ENCODE measurements at places on chromosomes 11 and 22.
A peak's percentile ranks its signal among the peaks of the same experiment; 100 is the strongest.

DNA sequence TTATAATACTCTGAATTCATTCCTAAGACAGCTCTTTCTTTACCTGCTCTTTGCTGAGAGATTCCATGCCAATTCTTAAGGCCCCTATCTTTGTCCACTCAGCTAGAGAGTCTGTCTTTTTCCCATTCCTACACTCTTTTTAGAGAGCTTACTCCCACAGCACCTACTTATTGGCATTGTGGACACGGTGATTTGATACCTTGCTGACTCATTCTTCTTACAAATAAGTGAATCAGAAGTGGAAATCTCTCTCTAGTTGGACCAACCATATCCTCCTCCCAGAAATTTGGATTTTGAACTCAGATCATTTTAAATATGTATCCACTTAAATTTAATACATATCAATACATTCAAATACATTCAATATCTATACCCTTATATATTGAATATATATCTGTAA lies 32.5 kb upstream of the OR6M1 start:
- no peak for DNase-seq

- DNase-seq, result peak; percentile 92
Observed at GRCh38 chr11:45662665-45663485, 2.5 kb downstream of the CHST1 start.

- DNase-seq, result no peak
Observed at GRCh38 chr22:39627865-39628562, 57.5 kb downstream of the CACNA1I start.

DNA sequence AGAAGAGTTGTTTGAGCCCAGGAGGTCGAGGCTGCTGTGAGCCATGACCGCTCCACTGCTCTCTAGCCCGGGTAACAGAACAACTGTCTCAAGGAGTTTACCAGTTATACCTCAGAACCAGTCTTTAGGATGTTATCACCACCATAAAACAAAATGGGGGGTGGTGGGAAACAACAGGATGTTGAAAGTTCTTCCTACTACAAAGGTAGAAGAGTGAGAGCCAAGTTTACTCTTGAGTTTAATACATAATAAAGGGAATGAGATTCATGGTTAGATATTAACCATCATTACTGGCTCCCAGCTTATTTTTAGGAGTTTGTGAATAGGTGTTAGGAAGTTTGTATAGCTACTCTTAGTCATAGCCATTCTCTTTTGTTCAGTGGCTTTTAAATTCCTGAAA lies 78.8 kb upstream of the HORMAD2 start:
- no peak for DNase-seq

DNA sequence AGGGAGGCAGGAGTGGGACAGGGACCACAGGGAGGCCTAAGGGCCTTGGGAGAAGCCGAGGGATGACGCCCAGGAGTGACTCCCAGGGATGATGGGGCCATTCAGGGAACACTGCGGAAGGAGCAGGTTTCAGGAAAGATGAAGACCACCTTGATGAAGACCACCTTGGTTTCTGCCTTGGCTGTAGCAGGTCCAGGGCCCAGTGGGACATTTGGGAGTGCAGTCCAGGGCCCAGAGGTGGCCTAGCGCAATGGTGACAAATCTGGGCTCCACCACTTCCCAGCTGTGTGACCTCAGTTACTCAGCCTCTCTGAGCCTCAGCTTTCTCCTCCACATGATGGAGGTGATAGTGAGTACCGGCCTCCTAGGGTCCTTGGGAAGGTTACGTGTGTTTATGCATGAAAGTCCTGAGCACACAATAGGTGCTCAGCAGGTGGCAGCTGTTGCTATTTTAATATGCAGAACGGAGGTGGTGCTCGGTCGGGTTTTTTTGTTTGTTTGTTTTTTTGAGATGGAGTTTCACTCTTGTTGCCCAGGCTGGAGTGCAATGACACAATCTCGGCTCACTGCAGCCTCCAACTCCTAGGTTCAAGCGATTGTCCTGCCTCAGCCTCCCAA lies 770 bp downstream of the TSGA10IP start:
- DNase-seq, result no peak

GRCh38 chr22:29204455-29205183 lies 1.1 kb upstream of the EMID1 start:
- DNase-seq, result no peak

DNA sequence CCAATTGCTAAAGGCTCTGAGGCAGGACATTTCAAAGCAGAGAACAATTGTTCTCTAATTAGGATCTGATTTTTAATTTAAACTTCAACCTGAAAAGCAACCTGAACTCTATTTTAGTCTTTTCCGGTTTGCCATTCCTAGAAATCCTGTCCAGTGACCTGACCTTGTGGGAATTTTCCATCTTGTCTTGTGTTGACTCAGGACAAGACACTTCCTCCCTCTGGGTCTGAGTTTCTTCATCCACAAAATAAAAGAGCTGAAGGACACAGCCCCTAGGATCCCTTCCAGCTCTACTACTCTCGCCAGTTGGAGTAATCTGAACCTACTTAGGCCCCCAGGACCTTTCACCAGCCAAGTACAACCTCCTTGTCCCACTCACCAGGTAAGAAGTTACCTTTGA lies 66.5 kb upstream of the POU2AF1 start:
- peak; percentile 52 for DNase-seq

DNA sequence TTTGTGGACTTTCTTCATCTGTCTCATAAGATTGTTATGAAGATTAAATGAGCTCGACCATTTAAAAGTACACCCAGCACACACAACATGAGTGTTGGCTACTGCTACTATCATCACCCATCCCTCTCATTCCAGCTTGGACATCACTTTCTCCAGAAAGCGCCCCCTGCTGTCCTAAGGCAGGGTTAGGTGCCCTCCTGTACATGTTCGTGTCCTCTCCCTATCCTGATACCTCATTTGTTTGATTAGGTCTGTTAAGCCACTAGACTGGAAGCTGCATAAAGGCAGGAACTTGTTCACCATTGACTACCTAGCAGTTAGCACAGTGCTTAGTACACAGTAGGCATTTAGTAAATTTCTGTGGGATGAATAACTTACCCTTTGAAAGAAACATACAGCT lies 85.5 kb downstream of the ENTHD1 start:
- peak; percentile 31 for DNase-seq

DNA sequence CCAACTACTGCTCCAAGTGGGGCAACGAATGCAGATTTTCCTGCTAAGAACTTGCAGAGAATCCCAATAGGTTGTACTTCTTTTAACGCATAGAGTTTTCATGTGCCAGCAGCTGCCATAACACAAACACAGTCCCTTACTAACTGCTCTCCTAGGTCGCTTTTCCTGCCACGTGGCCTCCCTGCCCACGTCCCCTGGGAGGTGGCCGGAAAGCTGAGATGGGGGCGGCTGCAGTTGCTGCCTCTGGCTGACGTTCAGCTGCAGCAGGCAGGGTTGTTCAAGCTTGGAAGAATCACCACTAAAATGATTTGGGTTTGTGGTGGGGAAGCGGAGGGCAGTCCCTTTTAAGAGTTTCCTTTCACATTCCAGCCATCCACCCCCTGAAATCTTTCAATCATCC lies 39.3 kb downstream of the ZNF202 start:
- no peak for DNase-seq

- peak; percentile 81 for DNase-seq
Observed at GRCh38 chr22:42261296-42261695, 9.2 kb downstream of the TCF20 start.

DNA sequence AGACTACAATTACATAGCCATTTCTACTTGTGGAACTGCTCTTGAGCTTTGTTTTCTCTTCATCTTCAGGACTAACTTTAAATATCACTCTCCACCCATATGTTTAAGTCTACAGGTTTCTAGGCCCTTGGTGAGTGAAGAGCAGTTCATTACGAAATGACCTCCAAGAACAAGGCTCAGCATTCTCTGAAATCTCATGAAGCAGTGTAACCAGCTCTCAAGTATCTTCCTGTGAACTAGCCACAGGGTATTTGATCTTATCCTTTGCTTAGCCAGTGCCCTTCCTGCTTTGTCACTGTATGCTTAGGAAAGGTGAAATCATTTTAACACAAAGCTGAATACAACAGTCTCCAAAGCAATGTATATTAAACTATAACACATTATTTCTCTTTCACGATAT lies 20.4 kb upstream of the LYVE1 start:
- peak; percentile 32 for DNase-seq

DNA sequence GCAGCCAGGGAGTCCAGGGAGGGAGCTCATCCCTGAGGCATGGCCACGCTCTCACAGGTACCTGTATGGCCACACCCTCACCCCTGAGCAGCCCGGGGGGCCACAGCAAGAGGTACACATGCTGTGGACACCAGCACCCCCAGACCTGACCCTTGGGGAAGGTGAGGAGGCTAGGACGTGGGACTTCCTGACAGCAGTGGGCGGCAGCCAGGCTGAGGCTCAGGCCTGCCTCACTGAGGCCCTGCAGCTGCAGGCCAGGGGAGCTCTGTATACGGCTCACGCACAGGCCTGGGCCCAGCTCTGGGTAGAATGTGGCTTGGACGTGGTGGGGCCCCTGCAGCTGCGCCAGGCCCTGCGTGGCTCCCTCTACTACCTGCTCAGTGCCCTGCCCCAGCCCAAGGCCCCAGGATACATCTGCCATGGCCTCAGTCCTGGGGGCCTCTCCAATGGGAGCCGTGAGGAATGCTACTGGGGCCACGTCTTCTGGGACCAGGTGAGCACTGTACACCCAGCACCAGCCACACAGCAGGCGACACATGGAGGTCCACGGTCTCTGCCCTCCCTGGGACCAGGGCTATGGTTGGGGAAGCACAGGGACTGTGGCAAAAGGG lies 1.8 kb downstream of the PGGHG start:
- no peak for DNase-seq

- DNase-seq, result no peak
Observed at GRCh38 chr22:47063071-47063509, 300.6 kb downstream of the TBC1D22A start.

GRCh38 chr11:75560644-75561043 lies 1.4 kb upstream of the SERPINH1 start:
- DNase-seq, result peak; percentile 53

GRCh38 chr11:134764367-134764766 lies 352.3 kb upstream of the B3GAT1 start:
- DNase-seq, result no peak

- DNase-seq, result no peak
Observed at GRCh38 chr22:35567351-35568141, 26.9 kb downstream of the RASD2 start.

DNA sequence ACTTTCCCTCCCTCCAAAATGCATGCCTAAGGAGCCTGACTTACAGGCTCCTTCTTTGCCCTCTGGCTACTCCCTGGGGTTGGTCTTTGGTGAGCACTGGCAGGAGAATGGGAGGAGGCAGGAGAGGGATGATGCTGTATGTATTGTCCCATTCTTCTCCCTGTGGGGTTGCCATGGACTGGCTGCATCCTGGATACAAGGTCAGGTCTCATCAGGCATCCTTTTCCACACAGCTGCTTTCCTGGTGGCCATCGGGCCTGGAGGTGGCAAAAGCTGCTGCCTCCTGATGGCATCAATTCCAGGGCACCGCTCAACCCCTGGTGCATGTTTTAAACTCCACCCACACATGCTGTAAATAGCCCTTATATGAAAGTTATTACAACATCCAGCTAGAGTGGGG lies 257.2 kb downstream of the ETS1 start:
- no peak for DNase-seq

GRCh38 chr22:28188178-28188879 lies 269.3 kb upstream of the PITPNB start:
- DNase-seq, result no peak

DNA sequence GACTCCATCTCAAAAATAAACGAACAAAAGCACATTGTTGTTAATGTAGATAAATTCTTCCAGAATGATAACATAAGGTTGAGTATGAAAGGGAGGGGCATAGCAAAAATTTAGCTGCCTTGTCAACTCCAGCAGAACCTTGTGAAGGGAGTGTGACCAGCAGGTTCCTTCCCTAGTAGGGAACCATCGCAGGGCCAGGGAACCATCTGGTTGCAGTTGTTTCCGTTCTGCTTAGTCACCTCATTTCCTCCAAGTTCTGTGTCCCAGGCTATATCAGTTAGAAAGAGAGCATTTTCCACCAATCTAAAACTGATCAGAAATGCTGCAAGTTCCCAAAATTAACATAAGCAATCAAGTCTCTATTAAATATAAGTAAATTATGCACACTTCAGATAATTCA lies 126.7 kb upstream of the BLID start:
- no peak for DNase-seq

DNA sequence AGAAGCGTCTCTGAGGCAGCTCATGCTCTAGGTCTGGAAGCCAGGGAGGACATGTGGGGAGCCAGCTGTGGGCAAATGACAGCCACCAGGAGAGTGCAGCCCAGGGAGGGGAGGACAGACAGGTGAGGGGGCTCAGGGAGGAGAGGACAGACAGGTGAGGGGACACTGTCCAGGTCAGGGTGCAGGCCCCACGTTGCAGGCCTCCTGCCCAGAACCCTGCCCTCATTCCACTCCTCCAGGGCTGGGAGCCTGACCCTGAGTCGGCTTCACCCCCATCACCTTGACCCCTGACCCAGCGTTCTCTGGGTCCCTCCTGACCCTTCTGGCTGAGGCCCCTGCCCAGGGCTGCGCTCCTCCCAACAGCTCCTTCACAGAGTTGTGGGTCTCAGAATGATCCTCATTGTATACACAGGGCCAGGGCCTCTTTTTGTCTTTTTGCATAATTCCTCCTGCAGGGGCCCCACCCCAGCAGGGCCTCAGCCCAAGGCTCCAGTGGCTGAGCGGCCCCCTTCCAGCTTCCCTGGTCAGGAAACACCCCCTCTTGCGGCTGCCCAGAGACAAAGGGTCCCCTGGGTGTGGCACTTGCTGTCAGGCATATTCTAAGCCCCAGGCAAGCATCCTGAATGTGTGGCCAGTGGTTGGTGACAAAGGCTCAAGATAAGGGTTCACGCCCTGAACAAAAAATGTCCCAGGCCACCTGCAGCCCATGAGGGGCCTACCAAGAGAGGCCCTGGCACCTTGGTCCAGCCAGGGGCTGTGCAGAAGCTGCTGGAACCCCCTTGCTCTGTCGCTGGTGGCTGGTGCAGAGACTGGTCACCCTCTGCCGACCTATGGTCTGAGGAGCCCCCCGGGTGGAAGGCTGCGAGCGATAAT lies 853.0 kb downstream of the BRD1 start:
- DNase-seq, result no peak

GRCh38 chr22:41579297-41579996 lies 10.2 kb downstream of the PMM1 start:
- DNase-seq, result no peak

GRCh38 chr11:6202041-6202440 lies 3.0 kb downstream of the OR52W1 start:
- peak; percentile 60 for DNase-seq

- DNase-seq, result peak; percentile 55
Observed at GRCh38 chr11:82927264-82927880, 25.8 kb downstream of the DDIAS start.

- DNase-seq, result no peak
Observed at GRCh38 chr11:118877487-118878162, 6.1 kb upstream of the CXCR5 start.

GRCh38 chr11:119077839-119078238 lies 6.8 kb upstream of the HMBS start:
- no peak for DNase-seq

DNA sequence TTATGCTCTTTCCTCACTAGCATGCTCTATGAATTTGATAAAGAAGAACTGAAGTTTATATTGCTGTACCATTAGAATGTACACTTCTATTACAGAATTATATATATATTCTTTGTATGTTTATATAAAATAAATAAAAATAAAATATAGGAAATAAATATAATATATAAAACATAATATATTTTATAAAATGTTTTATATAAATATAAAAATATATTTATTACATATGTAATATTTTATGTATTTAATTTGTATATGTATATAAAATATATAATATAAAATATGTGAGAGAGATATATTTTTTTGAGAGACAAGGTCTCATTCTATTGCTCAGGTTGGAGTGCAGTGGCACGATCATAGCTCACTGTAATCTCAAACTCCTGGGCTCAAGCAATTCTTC lies 18.3 kb upstream of the RTCB start:
- no peak for DNase-seq
